ENCODE measurements at places on chromosomes 3 and 15.
A peak's percentile ranks its signal among the peaks of the same experiment; 100 is the strongest.

- no peak overlapping the region for H3K27ac ChIP-seq
- no peaks in the 10 kb centered on the region for H3K36me3 ChIP-seq
Observed at GRCh38 chr15:34708422-34708821, 46.4 kb downstream of the GJD2 start.

GRCh38 chr3:120773932-120774331, 31.4 kb downstream of the GTF2E1 start:
- no peak overlapping the region for H3K27ac ChIP-seq
- H3K27me3 ChIP-seq = no peaks in the 10 kb centered on the region
- peaks cover 5% of the 10 kb centered on the region for H3K36me3 ChIP-seq
- DNase-seq = no peak
- H3K4me1 ChIP-seq = peaks cover 2% of the 10 kb centered on the region

DNA sequence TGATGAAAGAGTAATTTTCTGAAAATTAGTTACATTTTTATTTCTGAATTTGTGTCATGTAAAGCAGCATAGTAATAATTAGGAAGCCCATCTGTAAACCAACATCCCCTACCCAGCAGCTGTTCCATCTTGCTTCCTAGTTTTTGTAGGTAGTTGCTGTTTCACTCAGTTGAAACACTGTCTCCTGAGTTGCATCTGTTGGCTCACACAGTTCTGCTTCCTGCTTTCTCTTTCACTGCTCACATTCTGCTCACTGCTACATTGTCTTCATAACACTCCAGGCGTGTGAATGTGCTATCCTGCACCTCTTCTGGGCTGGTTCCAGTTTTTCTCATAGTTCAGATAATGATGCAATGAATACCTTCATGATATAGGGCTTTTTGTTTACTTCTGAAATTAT, 123.4 kb downstream of the EPHB1 start:
- no peaks in the 10 kb centered on the region for H3K36me3 ChIP-seq
- no peaks in the 10 kb centered on the region for H3K4me1 ChIP-seq
- DNase-seq = no peak
- no peaks in the 10 kb centered on the region for H3K27me3 ChIP-seq
- H3K27ac ChIP-seq = no peak overlapping the region

DNA sequence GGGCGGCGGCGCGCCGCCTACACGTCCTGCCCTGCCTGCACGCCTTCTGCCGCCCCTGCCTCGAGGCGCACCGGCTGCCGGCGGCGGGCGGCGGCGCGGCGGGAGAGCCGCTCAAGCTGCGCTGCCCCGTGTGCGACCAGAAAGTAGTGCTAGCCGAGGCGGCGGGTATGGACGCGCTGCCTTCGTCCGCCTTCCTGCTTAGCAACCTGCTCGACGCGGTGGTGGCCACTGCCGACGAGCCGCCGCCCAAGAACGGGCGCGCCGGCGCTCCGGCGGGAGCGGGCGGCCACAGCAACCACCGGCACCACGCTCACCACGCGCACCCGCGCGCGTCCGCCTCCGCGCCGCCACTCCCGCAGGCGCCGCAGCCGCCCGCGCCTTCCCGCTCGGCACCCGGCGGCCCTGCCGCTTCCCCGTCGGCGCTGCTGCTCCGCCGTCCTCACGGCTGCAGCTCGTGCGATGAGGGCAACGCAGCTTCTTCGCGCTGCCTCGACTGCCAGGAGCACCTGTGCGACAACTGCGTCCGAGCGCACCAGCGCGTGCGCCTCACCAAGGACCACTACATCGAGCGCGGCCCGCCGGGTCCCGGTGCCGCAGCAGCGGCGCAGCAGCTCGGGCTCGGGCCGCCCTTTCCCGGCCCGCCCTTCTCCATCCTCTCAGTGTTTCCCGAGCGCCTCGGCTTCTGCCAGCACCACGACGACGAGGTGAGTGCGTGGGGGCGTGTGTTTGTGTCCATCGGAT, 602 bp downstream of the TRIM71 start:
- H3K27ac ChIP-seq = no peak overlapping the region
- peaks cover 6% of the 10 kb centered on the region for H3K4me1 ChIP-seq
- no peak for DNase-seq
- H3K4me3 ChIP-seq = peak overlapping the region; percentile 49

DNA sequence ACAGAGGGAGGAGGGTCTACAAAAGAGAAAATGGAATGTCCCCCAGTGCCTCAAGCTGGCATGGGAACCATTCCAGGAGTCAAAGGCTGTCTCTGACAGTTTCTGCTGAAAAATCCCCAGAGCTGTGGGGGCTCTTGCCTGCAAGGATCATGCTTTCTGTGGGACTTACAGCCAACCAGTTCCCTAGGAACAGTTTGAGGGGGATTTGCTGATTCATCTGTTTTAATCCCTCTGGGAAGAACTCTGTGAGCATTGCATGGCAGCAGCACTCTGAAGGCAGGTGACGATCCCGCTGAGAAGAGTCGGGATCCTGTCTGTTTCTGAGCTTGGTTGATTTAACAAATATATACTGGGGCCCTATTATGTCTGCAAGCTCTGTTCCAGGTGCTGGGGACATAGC, 176.0 kb downstream of the SSR3 start:
- peaks cover 46% of the 10 kb centered on the region for H3K27me3 ChIP-seq
- no peaks in the 10 kb centered on the region for H3K4me1 ChIP-seq
- DNase-seq = no peak
- no peaks in the 10 kb centered on the region for H3K36me3 ChIP-seq
- no peak overlapping the region for H3K27ac ChIP-seq

- H3K36me3 ChIP-seq = no peaks in the 10 kb centered on the region
- no peaks in the 10 kb centered on the region for H3K4me1 ChIP-seq
- DNase-seq = no peak
- H3K27ac ChIP-seq = no peak overlapping the region
- no peaks in the 10 kb centered on the region for H3K27me3 ChIP-seq
Observed at GRCh38 chr3:167798443-167798842, 62.9 kb downstream of the SERPINI1 start.

- H3K27me3 ChIP-seq = peaks cover 28% of the 10 kb centered on the region
- no peaks in the 10 kb centered on the region for H3K36me3 ChIP-seq
- no peak overlapping the region for H3K27ac ChIP-seq
Observed at GRCh38 chr15:86178845-86179244, 99.2 kb downstream of the AGBL1 start.

GRCh38 chr15:99473981-99474906, 91.5 kb upstream of the MEF2A start:
- H3K4me1 ChIP-seq = no peaks in the 10 kb centered on the region
- peaks cover 54% of the 10 kb centered on the region for H3K27me3 ChIP-seq
- H3K27ac ChIP-seq = no peak overlapping the region
- no peaks in the 10 kb centered on the region for H3K36me3 ChIP-seq
- no peak overlapping the region for H3K4me3 ChIP-seq

DNA sequence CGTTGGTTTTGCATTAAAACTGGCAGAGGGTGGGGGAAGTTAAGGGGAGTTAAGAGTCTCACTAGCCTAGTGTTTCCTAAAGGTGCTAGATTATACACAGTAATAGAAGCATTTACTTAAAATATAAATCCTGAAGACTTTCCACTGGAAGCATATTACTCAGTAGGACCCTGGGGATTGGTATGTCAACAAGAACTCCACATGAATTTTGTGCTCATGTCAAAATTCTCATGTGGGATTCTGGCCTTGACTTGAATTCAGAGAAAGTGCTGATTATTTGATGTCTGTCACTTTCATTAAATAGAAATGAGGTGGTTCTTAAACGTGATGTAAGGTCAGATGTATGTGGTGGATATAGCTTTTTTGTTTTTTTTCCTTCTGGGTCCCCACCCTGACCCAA, 997.2 kb downstream of the TUSC7 start:
- H3K4me3 ChIP-seq = no peak overlapping the region
- H3K4me1 ChIP-seq = no peaks in the 10 kb centered on the region
- no peaks in the 10 kb centered on the region for H3K27me3 ChIP-seq
- DNase-seq = no peak

DNA sequence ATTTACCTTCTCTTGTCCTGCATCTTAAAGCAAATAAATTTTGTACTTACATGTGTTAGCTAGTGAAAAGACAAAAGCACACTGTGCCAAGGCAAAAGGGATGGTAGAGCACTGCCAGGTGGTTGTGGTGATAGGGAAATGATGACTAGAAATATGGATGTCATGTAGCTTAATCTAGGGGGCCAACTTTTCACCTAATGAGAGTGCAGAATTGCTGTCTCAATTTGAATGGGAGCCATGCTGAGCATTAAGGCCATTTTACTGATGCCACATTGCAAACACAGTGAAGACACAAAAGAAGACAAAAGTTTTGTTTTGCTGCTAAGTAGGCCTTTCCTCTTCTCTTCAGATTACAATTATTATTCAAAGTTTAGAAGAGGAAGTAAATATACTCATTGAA, 274.7 kb downstream of the PDCD6IP start:
- H3K36me3 ChIP-seq = no peaks in the 10 kb centered on the region
- H3K27ac ChIP-seq = no peak overlapping the region
- H3K27me3 ChIP-seq = no peaks in the 10 kb centered on the region
- DNase-seq = no peak

DNA sequence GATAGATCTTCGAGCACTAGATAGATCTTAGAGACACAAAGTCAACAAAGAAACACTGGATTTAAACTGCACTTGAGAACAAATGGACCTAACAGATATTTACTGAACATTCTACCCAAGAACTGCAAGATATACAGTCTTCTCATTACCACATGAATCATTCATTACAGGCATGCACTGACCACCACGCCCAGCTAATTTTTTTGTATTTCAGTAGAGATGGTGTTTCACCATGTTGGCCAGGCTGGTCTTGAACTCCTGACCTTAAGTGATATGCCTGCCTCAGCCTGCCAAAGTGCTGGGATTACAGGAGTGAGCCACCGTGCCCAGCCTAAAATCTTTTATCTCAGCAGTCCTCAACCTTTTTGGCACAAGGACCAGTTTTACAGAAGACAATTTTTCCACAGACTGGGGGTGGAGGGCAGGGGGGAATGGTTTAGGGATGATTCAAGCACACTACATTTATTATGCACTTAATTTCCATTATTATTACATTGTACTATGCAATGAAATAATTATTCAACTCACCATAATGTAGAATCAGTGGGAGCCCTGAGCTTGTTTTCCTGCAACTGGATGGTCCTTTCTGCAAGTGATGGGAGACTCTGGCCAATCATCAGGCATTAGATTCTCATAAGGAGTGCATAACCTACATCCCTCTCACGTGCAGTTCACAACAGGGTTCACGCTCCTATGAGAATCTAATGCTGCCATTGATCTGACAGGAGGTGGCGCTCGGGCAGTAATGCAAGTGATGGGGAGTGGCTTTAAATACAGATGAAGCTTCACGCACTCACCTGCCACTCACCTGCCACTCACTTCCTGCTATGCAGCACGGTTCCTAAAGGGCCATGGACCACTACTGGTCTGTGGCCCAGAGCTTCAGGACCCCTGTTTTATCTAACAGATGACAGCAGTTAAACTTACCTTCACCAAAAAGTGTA, 21.7 kb downstream of the CSNK1G1 start:
- DNase-seq = no peak
- H3K4me3 ChIP-seq = no peak overlapping the region
- H3K36me3 ChIP-seq = peaks cover 6% of the 10 kb centered on the region
- no peaks in the 10 kb centered on the region for H3K27me3 ChIP-seq

- H3K4me3 ChIP-seq = no peak overlapping the region
- no peaks in the 10 kb centered on the region for H3K36me3 ChIP-seq
- DNase-seq = no peak
- no peaks in the 10 kb centered on the region for H3K27me3 ChIP-seq
- no peak overlapping the region for H3K27ac ChIP-seq
- no peaks in the 10 kb centered on the region for H3K4me1 ChIP-seq
Observed at GRCh38 chr3:62942227-62942626, 67.0 kb upstream of the CADPS start.

GRCh38 chr3:171142985-171143384, 116.5 kb upstream of the SLC2A2 start:
- H3K27ac ChIP-seq = no peak overlapping the region
- H3K27me3 ChIP-seq = no peaks in the 10 kb centered on the region
- H3K4me1 ChIP-seq = peaks cover 9% of the 10 kb centered on the region
- H3K4me3 ChIP-seq = no peak overlapping the region
- DNase-seq = no peak

DNA sequence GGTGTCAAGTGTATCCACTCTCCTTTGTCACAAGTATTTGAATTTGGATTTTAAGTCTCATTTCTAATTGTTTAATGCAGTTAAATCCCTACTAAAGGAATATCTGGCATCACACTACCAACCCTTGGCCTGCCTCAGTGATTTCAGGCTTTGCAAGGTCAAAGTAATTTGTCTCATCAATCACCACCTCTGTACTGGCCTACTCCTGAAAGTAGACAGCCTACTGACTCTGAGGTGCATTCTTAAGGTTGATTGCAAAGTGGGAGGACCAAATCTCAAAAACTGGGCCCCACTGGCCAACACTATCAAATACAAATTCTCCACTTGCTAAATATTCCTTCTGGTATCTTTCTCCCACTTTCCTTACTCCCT, 851 bp upstream of the TEX55 start:
- no peak for DNase-seq
- H3K27ac ChIP-seq = no peak overlapping the region
- H3K36me3 ChIP-seq = peaks cover 5% of the 10 kb centered on the region
- H3K4me3 ChIP-seq = no peak overlapping the region
- peaks cover 9% of the 10 kb centered on the region for H3K4me1 ChIP-seq

- H3K27ac ChIP-seq = no peak overlapping the region
- no peak overlapping the region for H3K4me3 ChIP-seq
- no peaks in the 10 kb centered on the region for H3K36me3 ChIP-seq
- DNase-seq = no peak
- H3K4me1 ChIP-seq = peaks cover 2% of the 10 kb centered on the region
Observed at GRCh38 chr3:194208709-194209108, 72.8 kb downstream of the HES1 start.

Measured in effector memory CD8-positive, alpha-beta T cell (primary cell).